Effector memory CD4-positive, alpha-beta T cell (primary cell): ENCODE measurements at places on chromosomes 2 and 18.

GRCh38 chr2:11079136-11079824 is 76.0 kb upstream of the SLC66A3 start:
- DNase-seq, result no peak

GRCh38 chr2:63000801-63001200 is 49.8 kb upstream of the OTX1 start:
- no peak for DNase-seq

- no peak for DNase-seq
Measured at GRCh38 chr18:76985951-76986236, 146.7 kb downstream of the MBP start.

DNA sequence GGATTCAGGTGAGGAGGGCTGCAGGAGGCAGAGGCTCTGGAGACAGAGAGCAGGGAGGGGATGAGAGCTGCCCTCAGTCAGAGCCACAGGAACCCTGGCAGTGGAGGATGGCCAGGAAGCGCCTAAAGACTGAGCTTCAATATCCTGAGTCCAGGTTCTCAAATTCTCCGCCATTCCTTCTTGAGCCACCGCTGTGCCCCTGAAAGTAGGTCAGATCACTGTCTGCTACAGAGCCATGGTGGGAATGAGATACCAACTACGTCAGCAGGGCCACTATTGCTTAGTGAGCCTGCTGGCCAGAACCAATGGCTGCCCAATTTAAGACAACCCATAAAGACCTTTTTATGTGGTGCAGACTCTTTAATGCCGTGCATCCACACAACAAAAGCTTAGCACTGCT is 155.5 kb downstream of the CTIF start:
- DNase-seq, result no peak

DNA sequence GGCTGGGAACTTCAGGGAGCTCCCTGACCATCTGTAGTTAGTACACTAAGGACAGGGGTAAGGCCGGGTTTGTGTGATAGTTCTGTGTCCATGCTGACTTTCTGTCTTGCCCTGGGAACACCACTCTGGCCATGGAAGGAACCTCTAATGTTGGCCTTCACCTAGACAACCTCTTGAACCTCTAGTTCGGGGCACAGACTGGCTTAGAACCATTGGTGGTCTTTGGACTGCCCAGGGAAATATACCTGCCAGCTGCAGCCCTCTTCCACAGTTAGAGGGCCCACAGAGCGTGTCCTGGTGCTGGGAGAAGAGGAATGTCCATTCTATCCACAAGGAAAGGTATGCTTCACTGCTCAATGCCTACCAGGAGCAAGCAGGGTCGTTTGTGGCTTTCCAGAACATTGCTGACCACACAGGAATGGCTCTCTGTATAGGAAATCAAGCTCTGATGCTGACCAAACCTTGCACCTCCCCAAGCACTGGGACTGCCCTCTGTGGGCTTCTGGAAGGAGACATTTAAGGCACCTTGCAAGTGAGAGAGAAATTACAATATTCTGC is 318.8 kb upstream of the EPAS1 start:
- no peak for DNase-seq

GRCh38 chr2:232502511-232502910 is 14.9 kb upstream of the ECEL1 start:
- DNase-seq, result no peak

GRCh38 chr2:226076529-226076928 is 677.0 kb downstream of the NYAP2 start:
- DNase-seq, result no peak
